AG04450 (cell line): ENCODE measurements at places on chromosomes 13 and 19.

GRCh38 chr19:48805452-48805851 lies 5.4 kb downstream of the BCAT2 start:
- no peak for DNase-seq

DNA sequence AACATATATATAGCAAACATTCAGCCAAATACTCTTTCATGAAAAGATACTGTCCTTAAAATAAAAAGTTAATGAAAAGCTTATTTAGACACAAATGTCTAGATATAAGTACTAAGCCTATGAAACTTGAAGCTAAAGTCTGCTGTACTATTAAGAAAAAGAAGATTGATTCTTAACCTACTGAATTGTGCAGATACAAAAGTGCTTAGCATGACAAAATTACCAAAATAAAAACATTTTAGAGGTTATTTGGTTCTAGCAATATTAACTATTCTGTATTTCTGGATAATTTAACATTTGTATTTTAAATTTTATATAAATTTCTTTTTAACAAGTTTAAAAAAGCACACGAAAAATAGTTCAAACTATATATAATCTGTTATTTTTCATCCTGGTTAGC lies 8.8 kb downstream of the RNF6 start:
- no peak for DNase-seq

- peak; percentile 72 for DNase-seq
These were observed 22.3 kb upstream of the CSNK1A1L start for GRCh38 chr13:37127691-37128241.

- no peak for DNase-seq
These were observed 8.5 kb downstream of the ZNF557 start for GRCh38 chr19:7078008-7078407.

- DNase-seq, result no peak
These were observed 45.3 kb upstream of the ZNF599 start for GRCh38 chr19:34818270-34818669.

GRCh38 chr13:97758317-97758716 lies 195.2 kb upstream of the IPO5 start:
- no peak for DNase-seq

- no peak for DNase-seq
These were observed at the start of gene CELF5 for GRCh38 chr19:3224346-3225168. Gene CELF5 (plus strand): TSS chr19:3224661. CDS start chr19:3224740, 79 bp downstream.

DNA sequence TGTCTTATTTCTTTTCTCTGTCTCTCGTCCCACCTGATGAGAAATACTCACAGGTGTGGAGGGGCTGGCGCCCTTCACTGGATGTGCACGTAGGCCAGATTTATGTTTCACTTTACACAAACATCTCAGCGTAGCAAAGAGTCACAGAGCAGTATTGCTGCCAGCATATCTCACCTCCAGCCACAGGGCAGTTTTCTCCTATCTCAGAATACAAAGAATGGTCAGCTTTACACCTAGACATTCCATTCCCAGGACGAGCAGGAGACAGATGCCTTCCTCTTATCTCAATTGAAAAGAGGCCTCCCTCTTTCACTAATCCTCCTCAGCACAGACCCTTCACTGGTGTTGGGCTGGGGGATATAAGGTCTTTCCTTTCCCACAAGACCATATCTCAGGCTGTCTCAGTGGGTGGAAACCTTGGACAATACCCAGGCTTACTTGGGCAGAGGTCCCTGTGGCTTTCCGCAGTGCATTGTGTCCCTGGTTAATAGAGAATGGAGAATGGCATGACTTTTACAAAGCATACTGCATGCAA lies 7.2 kb upstream of the ZNF611 start:
- DNase-seq, result no peak

GRCh38 chr13:93499991-93500390 lies 273.4 kb downstream of the GPC6 start:
- no peak for DNase-seq

DNA sequence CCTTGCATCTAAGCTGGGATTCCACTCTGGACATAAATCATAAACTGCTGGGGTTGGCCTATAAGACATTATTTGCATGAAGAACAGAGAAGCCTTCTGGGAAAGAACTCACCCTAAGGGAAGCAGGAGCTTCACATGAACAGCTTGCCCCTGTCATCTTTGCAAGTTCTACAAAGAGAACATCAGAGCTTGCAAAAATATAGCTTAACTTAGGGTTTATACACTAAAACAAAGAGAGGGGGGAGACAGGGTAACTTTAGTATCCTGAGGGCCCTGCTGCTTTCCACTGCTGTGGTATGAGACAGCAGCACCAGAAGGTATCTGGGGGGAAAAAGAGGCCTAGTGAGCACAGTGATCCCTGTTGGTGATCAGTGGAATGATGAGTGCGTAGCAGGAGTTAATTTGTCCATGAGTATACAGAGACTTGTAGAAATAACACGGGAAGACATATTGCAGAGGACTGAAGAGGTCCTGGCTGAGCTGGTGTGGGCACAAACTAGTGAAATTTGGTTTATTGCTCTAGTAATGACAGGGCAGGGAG lies 116.1 kb upstream of the TSC22D1 start:
- DNase-seq, result no peak

DNA sequence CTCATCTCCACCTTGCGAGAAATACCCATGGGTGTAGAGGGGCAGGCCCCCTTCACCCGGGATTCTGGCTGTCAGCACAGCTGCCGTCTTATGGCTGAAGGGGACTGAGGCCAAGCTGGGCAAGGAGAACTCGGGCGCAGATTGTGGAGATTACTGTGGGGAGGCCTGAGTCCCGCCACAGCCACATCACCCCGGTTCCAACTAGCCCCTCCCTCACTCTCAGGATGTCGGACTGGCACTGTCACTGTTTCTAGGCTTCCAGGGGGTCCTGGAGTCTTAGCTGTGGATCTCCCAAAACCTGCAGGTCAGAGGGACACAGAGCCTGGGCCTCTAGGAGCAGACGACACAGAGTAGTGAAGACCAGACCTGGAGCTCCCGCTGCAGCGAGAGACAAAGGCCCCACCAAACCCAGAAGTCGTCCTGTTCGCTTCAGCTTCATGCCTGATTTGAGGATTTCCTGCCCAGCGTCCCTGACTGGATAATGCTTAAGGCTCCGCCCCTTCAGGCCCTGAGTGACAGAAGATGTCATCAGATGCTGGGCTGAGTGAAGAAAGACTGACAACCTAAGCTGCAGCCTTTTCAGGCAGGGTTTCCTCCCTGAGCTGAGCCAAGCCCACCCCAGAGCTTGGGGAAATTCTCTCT lies 55.8 kb downstream of the ZNF93 start:
- DNase-seq, result no peak

- DNase-seq, result no peak
These were observed 23.4 kb upstream of the SLC7A10 start for GRCh38 chr19:33248954-33249613.

GRCh38 chr13:83895994-83896580 lies 13.8 kb upstream of the SLITRK1 start:
- no peak for DNase-seq
